ENCODE measurements at places on chromosomes 4 and X.

- no peak for DNase-seq
These were observed 38.2 kb upstream of the DCTD start for GRCh38 chr4:182955411-182955810.

GRCh38 chr4:36321176-36321575 is 39.8 kb downstream of the DTHD1 start:
- no peak for DNase-seq

DNA sequence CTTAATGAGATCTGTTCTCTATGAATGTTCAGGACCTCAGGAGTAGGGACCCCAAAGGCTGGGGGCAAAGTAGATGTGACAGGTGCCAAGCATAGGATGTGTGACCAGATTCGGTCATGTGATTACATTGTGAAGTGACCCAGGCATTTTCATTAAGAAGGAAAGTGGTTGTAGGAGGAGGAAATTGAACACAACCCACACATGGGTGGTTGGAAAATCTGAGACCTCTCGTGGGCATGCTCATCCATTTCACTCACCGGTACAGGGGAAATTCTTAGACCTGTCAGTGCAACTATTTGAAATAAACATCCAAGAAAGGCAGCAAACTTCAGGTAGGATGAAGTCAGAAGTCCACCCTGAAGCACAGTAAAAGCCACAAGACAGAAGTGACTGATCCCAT is 43.5 kb upstream of the CD99 start:
- no peak for DNase-seq

GRCh38 chrX:45850775-45851433 is 650.2 kb upstream of the DIPK2B start:
- no peak for DNase-seq

DNA sequence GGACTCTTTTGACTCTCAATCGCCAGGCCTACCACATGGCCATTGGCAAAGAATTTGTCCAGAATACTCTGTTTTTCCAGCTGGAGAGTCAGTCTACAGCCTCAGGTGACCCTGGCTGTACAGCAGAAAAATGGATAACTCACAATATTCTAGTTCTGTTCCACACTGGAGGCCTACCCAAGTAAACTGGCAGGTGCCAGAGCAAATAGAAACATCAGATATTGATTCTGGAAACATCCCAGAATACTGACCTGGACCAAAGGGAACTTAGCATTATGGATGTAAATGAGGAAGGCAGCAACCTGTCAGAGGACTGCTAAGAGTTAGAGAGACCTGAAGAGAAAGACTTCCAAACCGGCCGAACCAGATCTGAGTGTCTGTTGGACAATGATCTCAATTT is 147.9 kb upstream of the SMAD1 start:
- DNase-seq: no peak

GRCh38 chr4:15340902-15341732 is 86.7 kb upstream of the C1QTNF7 start:
- DNase-seq: no peak

DNA sequence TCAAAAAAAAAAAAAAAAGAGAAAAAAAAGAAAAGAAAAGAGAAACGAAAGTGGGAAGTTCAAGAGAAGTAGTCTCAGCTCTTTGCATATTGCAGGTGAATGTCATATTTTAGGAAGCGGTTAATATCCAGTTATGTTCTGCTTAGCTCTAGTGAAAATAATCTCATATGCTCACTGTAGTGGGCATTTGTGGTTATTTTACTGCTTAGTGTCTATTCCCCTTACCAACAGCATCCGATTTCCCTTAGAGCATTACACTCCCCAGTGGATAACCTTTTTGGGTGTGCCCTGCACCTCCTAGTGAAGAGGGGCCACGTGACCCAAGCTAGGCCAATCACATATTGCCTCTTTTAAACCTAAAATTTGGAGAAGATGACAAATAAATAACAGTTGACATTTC is 111.2 kb upstream of the ZNF827 start:
- peak; percentile 12 for DNase-seq

DNA sequence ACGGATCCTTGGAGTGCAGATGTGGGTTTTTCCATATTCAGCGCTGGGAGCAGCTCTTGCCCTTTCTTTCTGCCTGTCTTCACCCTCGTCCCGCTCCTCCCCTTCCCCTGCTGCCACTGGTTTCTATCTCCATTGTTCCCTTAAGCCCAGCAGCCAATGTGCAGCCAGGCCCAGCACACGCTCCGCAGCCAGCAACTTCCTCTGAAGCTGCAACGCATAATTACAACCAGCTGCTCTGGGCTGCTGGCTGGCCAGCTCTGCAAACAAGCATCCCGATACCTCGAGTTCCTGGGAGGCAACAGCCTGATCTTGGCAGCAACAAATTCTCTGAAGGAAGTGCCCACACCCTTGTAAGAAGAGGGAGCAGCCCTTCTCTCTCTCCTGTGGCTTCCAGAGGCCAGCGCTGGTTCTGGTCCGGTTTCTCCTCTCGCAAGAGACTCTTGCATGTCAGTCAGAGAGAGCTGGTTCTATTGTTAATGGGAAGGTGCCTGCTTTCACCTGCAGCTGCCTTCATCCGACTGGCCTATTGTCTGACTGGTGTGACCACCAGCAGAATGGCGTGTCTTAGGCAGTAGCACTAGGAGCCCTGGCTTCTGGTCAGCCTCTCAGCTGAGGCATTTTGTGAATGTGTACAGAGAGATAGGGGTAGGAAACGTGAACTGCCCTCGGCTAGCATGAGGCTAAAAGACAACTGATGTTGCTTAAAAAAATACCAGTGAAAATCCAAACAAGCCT is 83.8 kb upstream of the MAML3 start:
- DNase-seq: no peak
